GF-D8 (cell line): ENCODE measurements at places on chromosomes 13 and 19.

DNA sequence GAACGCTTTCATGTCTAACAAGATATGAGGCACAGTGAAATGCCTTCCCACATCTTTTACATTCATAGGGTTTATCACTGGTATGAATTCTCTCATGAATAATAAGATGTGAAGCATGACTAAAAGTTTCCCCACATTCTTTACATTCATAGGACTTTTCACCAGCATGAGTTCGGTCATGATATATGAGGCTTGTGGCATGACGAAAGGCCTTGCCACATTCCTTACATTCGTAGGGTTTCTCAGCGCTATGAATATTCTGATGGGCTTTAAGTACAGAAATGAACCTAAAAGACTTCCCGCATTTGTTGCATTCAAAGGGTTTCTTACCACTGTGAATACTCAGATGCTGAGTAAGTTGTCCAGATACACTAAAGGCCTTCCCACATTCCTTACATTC lies 21.3 kb downstream of the ZNF607 start:
- DNase-seq, result no peak

DNA sequence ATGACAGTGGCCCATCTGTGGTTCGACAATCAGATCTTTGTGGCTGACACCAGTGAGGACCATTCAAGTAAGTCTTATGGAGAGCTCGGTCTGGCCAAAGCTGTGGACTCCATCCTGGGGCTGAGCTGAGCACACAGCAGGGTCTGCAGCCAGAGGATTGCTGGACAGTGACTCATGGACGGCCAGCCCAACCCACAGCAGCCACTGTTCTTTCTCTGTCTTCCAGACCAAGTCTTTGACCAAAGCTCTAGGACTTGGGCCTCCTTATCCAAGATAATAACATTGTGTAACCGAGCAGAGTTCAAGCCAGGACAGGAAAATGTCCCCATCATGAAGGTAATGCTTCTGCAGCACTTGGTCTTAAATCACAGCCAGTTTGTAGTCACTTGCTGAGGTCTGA lies 12.4 kb downstream of the ATP12A start:
- no peak for DNase-seq

DNA sequence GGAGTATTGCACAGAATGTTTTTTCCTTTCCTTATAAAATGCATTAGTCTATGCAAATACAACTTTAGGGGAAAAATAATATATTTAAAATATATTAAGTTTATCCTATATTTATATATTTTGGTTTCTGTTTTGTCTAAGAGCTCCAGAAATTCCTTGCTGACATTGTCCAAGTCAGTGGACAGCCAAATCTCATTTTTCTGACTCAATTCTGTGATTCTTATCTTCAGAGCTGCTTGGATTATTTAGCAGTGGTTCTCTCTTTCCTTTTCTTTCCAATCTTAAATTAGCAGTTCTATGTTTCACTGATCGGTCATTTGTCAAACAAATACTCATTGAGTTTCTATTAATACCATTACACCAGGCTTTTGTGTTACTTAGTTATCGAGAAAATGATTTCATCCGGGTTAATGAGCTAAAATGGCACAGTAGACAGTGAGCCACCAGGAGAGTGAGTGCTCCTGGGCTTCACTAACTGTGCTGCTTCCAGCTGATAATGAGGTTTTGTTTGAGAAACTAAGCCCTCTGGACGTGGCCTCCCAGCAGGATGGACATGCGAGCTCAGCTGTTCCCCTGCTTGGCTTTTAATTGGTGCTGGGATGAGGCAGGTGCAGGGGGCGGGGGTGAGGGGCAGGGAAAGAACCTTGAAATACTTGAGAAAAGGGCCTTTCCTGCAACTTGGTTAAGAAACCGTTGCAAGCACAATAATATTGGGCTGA lies 44.0 kb downstream of the ATP11A start:
- no peak for DNase-seq

DNA sequence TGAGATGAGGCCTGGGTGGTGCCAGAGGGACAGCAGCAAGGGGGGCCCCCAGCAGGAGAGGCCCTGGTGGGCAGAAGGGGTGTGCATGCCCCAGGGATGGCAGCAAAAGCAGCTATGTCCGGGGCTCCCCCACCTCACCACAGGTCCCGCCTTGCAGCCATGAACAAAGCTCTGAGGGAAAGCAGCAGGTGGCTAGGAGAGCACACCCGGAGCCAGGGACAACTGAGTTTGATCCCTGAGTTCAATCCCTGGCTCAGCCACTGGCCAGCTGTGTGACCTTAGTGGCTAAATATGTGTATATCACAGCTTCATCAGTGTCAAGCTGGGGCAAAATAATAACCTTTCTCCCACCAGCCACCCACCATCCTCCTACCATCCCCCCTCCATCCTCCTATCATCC lies 47.7 kb upstream of the KCTD15 start:
- no peak for DNase-seq

DNA sequence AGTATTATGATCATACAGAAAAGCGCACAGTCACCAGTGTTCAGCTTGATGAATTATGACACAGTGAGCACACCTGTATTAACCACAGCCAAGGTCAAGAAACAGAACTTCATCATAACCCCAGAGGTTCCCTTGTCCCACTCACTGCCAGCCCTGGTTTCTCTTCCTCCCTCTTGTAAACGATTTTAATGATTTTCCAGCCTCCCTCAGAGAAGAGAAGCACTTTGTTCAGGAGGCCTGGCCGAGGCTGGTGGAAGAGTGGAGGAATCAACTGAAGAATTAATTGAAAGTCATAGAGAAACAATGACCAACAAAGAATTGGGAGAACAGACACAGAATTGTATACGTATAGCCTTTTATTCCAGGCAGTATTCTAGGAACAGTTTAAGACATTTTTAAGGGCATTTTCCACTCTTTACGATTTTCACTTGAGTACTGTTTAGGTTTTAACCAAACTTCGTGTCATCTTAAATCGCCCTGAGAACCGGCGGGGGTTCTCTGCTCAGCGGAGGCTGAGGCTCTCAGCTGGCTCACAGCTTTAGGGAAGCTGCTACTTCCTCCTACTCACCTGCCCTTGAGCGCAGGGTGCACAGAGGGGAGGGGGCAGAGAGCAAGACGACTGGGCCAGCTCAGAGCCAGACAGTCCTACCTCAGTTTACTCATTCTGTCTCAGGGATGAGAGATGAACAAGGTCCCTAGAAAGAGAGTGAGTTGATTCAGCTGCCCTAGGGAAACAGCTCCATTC lies 108.6 kb downstream of the AKAP11 start:
- no peak for DNase-seq

DNA sequence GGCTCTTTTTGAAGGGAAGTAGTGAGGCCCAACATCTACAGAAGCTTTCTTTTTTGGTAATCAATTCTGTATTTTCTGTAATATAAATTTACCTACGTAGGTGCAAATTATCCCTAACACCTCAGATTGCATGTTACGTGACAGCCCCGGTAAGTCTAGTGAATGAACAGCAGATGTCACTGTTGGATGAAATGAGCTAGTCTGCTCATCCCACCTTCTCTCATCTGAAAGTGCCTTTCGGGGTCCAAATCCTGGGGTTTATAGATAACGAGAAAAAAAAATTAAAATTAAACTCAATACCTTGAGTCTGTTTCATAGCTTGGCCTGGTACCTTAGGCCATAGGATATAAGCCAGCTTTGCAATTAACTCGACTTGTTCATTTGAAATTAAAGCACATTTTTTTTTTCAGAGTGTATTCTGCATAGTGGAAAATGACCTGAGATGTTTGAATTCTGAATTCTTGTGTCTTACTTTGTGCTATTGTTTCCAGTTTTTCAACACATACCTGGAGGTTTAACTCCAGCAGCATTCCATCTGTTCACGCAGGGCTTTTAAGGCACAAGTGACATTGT lies 548.2 kb downstream of the GPC5 start:
- peak; percentile 21 for DNase-seq

GRCh38 chr13:57470491-57470890 lies 161.1 kb upstream of the PCDH17 start:
- DNase-seq, result no peak

DNA sequence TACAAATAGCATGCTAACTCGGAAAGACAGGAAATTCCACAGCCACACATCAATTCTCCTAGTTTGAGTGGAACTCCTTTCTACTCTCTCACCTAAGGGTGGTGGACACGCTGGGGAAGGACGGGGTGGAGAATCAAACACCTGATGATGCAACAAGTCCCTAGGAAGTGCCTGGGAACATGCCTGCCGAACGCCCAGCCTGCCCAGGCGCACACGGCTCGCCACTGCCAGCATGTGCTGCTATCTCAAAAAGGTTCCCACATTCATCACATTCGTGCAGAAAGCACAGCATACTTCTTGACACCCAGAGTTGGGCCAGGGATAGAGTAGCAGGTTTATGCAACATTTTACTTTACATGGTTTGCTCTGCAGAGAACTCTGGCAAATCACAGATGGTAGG lies 164.6 kb downstream of the ABCC4 start:
- no peak for DNase-seq

DNA sequence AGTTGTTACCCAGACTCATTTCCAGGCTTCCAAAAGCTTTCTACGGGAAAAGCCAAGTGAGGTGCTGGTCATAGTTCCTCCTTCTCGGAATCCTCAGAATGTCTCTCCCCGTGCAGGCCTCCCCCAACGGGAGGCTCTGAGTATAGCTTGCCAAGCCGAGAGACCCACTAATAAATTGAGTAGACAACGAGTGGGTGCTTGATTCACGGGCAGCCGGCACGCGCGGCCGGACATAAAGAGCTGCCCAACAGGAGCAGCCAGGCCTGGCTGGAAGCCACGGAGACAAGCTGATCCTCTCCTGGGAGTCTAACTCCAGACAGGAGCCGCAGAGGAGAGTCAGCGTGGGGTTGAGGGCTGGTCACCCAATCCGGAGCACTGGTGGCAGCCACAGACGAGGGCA lies 43.4 kb upstream of the MEDAG start:
- no peak for DNase-seq

- DNase-seq, result no peak
Observed at GRCh38 chr13:47696674-47697073, 304.4 kb downstream of the SUCLA2 start.

- peak; percentile 15 for DNase-seq
Observed at GRCh38 chr19:15288146-15288963, 44.0 kb downstream of the BRD4 start.

- DNase-seq, result no peak
Observed at GRCh38 chr19:17755443-17755890, 4.2 kb downstream of the FCHO1 start.

- DNase-seq, result peak; percentile 59
Observed at GRCh38 chr13:71611292-71611691, 255.7 kb downstream of the DACH1 start.

- DNase-seq, result no peak
Observed at GRCh38 chr19:40381321-40381720, 8.7 kb downstream of the HIPK4 start.

DNA sequence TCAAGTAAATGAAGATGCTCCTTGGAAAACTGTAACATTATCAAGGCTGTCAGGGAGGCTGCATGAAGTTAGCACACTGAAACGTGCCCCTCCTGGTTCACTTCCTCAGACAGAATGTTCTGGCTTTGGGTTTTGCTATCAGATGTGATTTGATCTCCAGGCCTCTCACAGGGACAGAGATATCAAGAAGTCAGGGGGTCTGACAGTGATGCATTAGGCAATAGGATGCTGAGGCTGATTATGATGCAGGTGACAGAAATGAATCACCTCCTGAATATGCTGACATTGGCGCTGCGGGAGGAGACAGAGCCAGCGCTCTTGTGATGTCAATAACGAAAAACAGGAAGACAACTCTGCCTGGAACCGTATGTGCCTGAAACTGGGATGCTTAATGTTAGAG lies 278.5 kb downstream of the DCT start:
- DNase-seq, result no peak

DNA sequence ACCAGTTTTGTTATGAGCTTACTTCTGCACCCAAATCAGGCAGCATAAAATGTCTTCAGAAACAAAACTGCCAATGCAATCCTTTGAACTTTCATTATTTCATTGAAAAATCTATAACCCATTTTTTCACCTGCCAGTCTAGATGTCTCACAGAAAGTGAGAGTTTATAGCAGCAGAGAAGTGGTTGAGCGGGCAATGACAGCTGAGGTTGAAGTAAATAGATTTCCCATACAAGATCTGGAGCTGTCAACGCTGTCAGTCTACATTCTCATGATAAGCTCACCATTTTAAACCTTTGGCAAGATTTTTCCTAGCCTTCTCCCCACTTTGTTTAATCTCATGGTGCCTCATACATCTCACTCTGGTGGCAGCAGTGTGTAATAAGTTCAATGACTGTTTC lies 1144.9 kb upstream of the PCDH9 start:
- DNase-seq, result no peak

DNA sequence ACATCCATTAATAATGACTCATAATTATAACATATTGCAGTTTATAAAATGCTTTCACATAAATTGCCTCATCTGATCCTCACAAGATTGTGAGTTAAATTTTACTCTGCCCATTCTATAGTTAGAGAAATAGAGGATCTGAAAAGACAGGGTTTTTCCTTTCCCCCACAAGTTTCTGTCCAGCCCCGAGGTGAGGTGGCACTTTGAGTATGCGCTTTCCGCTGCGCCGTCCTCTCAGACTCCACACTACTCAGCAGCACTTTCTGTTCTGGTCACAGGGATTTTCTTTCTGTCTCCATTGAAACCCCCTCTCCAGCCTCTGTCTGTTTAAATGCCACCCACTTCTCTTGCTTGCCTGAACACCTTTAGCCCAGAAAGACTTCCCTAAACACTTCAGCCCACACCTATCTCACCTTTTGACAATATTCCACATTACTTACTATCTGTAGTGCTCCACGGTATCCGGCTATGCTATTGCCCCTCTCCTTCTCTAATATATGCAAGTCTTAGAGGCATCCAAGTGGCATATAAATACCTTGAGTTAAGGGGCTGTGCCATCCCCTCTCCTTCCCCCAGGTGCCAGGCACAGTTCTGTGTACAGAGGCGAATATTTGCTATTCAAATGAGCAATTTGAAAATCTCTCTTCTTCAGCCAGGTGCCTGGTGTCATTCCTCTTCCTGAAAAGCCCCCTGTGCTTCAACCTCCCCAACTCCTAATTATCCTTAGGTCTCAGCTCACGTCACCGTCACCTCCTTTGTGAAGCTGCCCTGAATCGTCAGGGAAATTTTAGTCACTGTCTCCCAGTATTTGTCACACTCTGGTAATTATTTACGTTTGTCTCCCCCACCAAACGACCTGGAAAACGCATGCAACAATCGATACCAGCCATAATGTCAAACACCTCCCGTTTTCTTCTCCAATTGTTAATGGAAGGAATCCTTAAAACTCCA lies 268.7 kb downstream of the NHLRC3 start:
- no peak for DNase-seq

DNA sequence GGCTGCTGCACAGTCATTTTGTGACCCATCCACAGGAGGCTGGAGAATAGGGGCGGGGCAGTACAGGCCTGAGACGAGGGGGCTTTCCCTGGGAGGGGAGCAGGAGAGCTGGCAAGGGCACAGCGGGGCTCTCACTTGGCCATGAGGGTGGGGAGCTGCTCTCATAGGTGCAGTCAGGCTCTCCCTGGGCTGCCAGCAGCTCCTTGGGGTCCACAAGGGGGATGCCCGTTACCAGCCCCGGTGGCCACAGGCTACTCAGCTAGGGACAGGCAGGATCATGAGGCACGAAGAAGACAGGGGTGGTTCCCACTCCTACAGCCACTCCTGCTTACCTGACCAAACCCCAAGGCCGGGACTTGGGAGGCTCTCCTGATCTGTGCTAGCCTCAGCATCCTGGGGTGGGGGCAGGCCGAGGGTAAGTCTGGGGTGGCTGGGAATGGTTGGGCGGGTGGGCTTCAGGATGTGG lies 16.5 kb downstream of the ARHGAP33 start:
- no peak for DNase-seq
